CD4-positive, alpha-beta T cell treated with Interleukin-12 subunit alpha and Interleukin-12 subunit beta, for 1 hour (primary cell): ENCODE measurements at places on chromosomes 1 and 21.
A peak's percentile ranks its signal among the peaks of the same experiment; 100 is the strongest.

DNA sequence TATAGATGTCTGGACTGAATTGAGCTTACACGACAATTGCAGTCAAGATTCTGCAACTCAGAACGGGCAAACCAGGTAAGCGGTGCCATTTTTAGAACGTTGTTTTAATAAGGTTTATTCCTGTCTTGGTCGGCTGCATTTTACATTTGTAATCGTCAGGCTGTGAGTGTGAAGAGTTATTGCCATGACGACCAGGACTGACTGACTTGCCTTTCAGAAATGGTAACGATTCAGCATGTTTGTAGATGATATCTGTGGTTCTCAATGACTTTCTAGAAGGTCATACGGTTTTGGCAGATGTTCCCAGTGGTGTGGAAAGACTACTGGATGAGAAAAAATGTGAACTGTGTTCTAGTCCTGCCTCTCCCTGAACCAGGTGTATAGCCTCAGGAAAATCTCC is 271.3 kb upstream of the B3GALT2 start:
- peak; percentile 74 for DNase-seq

DNA sequence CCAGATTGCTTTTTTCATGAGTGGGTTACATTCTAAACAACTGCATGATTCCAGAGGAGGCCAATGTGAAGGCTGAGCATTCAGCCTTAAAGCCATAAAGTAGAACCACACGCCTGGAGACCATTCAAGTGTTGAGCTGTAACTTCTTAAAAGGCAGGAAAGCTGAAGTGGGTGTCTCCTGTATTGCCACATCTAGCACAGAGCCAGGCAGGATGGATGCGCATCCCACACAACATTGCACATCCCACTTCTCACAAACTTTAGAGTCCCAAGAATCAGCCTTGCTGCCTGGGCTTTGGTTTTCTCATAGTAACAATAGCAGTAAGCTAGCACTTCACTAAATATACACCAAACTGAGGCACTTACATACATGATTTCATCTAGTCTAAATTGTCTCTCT is 151.7 kb downstream of the DAB1 start:
- DNase-seq, result no peak

DNA sequence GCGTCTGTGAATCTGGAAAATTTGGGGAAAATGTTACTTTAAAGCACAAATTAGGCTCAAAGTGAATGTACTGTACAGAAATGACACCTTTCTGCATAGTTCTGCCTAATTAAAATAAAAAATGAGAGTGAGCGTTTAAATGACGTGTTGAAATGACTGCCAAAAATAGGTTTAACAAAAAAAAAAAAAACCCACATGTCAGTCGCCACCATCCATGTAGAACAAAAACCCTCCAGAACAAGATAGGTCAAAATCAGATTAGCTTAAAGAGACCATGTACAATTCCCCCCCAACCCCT is 745 bp downstream of the PARP1 start:
- peak; percentile 44 for DNase-seq

- DNase-seq, result no peak
Observed at GRCh38 chr1:116679091-116679827, 11.7 kb upstream of the IGSF3 start.

DNA sequence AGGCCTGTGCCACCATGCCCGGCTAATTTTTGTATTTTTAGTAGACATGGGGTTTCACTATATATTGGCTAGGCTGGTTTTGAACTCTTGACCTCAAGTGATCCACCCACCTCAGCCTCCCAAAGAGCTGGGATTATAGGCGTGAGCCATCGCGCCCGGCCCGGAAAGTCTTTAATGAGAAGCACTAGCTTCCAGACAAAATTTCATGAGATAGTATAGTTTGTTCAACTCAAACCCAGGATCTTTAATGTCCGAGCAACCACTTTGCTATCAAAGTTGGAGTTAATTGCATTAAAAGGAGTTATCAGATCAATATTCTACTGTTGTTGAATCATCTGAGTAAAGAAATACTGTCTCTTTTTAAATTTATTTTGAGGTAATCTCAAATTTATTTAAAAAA is 4.8 kb downstream of the TSNAX start:
- DNase-seq, result no peak

DNA sequence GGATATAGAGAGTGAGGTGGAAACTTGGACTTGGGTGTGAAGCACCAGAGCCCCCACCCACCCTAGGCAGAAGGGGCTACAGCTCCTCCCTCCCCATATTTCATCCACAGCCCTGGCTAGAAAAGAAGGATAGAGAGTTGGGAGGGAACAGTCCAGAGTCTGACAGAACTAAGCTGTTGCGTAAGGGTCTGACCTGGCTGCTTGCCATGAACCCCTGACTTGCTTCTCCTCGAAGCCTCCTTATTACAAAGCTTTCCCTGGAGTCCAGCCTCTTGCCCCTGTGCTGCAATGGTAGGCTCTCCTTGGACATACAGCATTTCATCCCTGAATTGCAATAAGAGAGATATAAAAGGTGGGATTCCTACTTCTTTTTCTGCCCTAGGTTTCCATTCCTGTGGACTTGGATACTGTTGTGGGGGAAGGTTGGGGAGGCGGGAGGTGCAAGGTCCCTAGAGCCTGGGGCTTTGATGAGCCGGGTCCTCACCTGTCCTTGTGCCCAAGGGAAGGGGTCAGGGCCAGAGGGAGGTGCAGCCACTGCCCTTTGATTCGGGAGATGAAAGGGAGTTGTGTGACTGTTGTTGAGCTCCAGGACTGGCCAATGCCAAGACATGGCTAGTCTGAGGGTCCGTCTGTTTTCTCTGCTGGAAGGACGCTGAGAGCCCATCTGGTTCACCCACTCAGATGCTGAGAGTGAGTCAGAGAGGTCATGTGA is 2.7 kb downstream of the RHBG start:
- DNase-seq, result no peak

GRCh38 chr1:218424502-218424901 is 79.4 kb downstream of the TGFB2 start:
- DNase-seq, result no peak

DNA sequence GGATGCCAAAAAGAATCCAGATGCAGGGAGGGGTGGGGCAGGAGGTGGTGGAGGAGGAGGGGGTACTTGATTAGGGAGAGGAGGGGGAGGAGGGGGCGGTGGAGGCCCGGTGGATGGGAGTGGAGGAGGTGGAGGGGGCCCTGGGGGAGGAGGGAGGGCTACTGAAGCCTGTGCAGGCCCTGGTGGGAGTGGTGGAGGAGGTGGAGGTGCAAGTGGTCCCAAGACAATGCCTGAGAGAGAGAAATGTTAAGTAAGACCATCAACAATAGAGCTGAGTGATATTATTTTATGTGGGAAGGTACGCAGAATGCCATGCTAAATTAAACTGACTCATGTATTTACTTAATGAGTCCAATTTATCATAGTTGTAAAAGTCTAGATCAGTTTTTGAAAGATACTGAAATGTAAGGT is 86.8 kb upstream of the LBR start:
- no peak for DNase-seq

DNA sequence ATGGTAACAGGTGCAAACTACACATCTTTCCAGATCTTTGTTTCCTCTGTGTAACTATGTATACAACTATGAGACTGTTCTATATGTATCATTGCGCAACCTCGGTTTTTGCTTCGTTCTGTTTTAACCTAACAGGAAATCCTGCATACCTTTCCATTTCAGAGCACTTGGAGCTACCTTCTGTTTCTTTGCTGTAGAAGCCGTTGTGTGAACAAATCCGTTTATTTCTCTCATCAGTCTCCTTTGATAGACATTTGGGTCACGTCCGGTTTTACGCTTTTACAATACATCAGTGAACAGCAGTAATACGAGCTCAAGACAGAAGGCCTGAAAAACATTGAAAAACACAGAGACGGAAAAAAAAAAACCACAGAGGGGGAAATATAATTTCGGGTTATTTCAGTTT is 10.5 kb downstream of the ATP5IF1 start:
- peak; percentile 84 for DNase-seq

DNA sequence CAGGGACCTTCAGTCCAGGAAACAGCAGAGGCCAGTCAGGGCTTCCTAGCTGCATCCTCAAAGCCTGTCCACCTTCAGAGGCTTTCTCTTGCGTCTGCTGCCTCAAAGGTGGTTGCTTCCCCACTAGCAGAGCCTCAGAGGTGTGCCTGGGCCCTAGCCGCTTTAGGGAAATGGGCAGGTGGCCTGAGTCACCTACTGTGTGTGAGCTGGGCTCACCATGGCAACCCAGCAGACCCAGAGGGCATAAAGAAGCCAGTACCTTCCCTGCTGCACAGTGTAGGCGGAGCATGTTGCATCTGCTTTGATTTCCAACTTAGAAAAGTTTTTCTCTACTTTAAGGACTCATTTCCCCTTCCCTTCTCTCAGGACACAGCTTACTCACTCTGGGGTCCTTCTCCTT is 12.5 kb downstream of the SLC9A1 start:
- no peak for DNase-seq
